ENCODE measurements at places on chromosomes 11 and 22.

GRCh38 chr22:23649071-23649501 is 17.0 kb upstream of the DRICH1 start:
- no peak for DNase-seq

GRCh38 chr11:118913411-118914125 is 12.2 kb downstream of the BCL9L start:
- DNase-seq, result no peak

DNA sequence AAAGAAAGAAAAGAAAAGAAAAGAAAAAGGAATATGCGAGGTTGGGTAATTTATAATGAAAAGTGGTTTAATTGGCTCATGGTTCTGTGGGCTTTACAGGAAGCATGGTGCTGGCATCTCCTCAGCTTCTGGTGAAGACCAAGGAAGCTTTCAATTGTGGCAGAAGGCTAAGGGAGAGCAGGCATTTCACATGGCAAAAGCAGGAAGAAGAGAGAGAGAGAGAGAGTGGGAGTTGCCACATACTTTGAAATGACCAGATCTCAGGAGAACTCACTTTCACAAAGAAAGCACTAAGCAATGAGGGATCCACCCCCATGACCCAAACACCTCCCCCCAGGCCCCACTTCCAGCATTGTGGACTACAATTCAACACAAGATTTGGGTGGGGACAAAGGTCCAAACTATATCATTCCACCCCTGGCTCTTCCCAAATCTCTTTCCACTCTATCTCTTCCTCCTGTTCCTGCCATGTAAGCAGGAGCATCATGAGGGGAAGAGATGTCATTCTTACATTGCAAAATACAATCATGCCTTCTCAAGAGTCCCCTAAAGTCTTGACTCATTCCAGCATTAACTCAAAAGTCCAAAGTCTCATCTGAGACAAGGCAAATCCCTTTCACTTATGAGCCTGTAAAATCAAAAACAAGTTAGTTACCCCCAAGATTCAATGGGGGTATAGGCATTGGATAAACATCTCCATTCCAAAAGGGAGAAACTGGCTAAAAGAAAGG is 38.9 kb downstream of the LINC01488 start:
- DNase-seq, result no peak

- DNase-seq, result no peak
Observed at GRCh38 chr11:19524171-19524671, 188.4 kb upstream of the NAV2 start.

DNA sequence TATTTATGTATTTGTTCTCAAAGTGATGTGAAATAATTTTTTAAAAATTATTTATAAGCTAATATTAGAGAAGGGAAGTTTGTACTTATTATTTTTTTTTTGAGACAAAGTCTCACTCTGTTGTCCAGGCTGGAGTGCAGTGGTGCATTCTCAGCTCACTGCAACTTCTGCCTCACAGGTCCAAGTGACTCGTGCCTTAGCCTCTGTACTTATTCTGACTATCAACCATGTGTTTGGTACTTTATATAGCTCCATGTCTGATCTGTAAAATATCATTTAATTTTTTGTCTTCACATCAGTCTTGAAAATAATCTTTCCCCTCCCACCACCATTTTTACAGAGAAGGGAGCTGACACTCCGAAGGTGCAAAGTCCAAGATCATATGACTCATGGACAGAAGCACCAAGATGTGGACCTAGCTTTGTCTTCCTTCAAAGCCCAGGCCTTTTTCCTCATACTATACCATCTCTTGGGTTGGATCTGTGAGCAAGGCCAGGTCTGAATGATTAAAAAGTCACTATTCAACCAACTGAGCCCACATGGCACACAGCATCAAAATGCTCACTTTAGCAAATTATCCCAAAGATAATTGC is 32.4 kb upstream of the EED start:
- no peak for DNase-seq

GRCh38 chr11:130528298-130529261 is 80.1 kb downstream of the ADAMTS15 start:
- DNase-seq, result no peak

DNA sequence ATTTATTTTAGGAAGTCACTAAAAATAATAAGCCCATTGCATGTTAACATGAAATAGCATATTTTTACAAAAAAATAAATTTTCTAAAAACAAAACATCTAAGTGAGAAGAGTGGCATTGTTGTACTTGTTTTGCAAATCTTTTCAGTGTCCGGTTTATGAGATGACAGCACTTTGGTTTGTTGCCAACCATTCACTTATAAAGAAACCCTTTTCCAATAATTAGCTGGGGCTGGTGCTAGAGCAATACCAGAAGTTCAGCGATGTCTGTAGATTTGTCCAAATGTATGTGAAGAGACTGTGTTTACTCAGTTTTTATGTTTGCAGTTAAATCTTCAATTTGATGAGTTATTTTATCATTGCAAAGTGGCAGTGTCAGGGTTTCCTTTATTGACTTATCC is 22.1 kb upstream of the KRTAP5-7 start:
- no peak for DNase-seq

DNA sequence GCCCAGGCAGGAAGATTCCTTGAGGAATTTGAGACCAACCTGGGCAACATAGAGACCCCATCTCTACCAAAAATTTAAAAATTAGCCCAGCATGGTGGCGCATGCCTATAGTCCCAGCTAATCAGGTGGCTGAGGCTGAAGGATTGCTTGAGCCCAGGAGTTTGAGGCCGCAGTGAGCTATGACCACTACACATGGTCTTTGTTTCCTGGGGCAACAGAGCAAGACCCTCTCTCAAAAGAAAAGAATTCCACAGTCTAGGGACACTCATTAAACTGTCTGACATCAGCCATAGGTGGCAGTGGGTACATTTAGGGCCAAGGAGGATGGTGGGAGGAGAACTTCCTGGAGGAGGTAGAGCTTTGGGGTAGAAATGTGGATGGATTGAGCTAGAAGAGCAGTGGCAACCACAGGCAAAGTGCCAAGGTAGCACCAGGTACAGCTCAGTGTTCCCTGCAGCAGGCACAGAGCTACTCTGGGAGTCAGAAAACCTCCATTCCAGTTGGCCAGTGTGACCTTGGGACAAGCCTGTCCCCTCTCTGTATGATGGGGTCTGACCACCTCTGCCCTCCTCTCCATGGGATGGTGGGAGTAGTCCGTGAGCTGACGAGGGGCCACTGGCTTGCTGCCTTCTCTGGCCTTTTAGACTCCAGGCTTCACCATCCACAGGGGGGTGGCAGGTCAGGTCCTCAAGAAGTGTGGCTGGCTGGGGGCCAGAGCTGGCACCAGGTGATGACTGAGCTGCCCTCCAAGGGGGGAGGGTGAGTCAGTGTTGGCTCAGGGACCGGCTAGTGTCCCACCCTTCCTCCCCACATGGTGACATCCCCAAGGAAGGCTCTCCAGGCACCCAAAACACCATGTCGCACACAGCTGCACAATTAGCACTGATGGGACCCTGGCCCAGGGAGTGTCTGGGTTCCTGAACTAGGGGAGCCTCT is 3.7 kb upstream of the CLCF1 start:
- DNase-seq, result no peak

- peak; percentile 93 for DNase-seq
Observed at GRCh38 chr11:46242952-46243795, 34.3 kb upstream of the CREB3L1 start.

DNA sequence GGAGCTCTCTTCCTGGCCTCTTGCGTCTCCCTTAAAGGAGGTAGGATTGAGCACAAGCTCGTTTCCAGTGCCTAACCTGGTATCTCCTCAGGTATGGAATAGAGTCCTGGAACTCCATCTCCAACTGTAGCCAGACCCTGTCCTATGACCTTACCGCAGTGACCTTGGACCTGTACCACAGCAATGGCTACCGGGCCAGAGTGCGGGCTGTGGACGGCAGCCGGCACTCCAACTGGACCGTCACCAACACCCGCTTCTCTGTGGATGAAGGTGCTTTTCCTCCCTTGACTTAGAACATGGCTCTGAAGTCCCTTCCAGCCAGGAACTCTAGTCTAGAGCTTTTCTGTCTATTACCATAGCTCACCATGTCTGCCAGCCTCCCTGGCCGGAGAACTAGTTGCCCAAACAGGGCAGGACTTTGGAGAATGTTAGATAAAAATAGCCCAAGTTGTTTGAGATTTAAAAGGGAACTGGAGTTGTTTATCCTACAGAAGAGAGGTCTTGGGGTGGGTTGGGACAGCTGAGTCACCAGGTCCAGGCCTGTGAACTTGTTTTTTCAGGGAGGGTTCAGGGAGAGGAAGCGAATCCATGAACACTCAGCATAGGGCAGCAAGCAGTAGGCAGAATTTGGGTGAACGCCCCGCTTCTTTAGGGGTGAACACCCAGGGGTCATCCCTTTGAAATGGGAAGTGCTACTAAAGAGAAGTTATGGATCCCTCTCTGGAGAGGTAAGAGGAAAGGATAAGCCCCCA is 3.3 kb downstream of the IL10RA start:
- DNase-seq, result no peak

DNA sequence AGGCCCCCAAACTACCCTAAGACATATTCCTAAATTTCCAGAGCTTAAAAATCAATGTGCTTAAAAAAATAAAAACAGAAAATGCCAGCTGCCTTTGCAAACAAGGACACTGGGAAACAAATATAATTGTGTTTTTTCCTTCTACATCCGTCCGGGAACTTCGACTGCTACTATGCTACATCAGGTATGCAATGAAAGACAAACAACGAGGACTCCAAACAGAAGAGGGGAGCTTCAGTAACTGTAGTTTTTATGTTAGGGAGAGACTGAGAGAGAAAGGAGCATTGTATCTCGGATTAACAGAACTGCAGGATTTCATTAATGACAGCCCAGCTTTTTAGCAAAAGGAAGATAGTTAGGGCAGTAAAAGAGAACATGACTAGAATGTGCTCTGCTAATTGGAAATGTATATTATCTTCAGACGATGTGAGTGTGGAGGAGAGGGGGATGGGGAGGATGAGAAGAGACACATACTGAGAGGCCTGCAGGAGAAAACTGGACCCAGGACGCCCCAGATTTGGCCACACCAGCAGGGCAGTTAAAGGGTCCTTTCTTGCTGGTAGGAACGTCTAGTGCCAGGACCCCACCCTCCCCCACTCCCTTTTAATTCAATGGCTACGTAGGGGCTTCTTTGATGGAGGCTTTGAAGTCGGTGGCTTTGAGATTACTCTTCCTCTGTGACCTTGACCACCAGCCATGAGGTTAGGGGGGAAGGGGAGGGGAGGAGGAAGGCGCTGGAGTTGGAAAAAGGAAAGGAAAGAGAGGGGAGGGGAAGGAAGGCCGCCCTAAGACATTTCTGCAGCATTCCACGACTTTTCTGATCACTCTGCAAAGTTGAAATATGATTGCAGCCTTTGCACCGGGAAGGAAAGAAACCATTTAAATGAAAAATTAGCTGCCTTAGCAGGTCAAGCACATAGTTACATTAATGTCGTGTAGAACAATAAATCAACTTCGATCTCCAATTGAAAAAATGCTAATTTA is 187.1 kb downstream of the BLID start:
- DNase-seq, result no peak

GRCh38 chr11:95592471-95592870 is 197.1 kb downstream of the FAM76B start:
- no peak for DNase-seq

DNA sequence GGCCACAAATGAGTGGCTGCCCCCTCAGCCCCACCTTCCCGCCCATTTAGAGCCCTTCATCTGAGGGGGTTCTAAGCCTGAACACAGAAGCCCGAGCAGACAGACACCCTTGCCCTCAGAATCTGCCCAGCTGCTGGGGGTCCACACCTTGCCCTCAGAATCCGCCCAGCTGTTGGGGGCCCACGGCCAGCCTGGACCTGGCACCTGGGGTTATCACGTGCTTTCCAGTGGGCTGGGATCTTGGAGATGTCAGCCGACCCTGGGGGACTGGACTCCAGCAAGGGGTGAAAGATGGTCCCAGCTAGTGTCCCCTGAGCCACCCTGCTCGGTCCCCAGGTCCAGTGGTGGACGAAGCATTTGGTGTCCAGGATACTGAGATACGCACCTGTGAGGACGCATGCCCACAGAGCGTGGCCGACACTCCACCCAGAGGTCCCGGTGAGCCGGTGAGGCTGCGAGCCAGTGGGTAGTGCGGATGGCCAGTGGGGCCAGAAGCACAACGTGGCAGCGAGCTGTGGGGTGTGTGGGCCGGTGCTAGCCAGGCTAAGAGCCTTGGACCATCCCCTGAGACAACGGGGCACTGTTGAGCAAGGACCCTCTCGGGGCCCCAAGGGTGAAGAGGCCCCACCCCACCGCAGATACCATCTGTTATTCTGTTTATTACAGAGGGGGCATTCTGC is 3.1 kb upstream of the CTSD start:
- DNase-seq, result no peak

DNA sequence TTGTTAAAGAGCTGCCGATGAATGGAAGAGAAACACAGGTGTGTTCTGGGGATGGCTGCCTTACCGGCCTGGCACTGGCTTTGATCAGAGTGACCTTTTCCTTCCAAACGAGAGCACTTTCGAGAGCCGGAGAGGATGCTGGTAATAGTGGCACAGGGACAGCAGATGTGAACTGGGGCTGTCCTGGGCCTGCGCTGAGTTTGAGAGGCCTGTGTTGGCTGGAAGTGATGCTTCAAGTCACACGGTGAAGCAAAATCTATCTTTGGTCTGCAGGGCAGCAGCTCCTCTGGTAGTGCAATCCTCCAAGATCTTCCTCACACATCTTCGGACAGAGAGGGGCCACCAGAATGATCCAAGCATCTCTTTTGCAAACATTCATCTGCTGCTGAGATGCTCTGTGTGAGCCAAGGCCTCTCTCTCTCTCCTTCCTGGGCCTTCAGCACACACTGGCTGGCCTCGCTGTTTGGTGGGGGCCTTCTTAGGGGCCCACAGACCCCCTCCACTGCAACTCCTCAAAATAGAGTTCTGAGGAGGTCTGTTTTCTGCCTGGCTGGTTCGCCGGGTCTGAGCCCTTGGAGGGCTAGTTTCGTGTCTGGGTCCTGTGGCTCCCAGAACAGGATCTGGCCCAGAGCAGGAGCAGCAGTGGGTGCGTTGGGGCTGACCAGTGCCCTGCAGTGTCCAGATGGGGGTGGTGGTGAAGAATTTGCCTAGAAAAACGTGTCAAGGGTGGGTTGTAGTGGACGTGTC is 6.4 kb downstream of the MPPED1 start:
- DNase-seq, result no peak

DNA sequence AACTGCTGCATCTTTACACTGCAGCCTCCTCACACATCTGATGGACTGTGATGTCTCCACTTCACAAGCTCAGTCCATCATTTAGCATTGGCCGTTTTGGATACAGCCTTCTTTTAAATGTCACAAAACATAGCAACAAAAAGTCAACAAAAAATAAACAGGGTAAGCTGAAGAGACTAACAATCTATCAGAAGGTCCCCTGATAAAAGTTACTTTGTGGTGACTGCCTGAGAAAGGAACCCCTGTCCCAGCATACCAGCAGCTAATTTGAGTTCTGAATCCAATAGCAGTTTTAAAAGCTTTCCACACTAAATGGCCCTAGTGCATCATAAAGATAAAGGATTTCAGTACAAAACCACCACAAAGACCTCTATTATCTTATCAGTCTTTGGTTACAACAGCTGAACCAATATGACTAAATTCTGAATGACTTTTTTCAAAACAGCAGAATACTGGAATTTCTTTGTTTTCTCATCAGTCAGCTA is 162.4 kb downstream of the SOX6 start:
- no peak for DNase-seq

GRCh38 chr11:105884436-105884835 is 137.6 kb downstream of the MSANTD4 start:
- DNase-seq, result no peak

- DNase-seq, result no peak
Observed at GRCh38 chr11:87493516-87493915, 455.8 kb downstream of the TMEM135 start.

GRCh38 chr22:46914916-46915894 is 152.8 kb downstream of the TBC1D22A start:
- DNase-seq, result no peak

All from activated naive CD4-positive, alpha-beta T cell treated with anti-CD3 and anti-CD28 coated beads, Interleukin-2, amount 50 U/mL, for 16 hours (primary cell).